ENCODE measurements at places on chromosomes 1 and 21.
A peak's percentile ranks its signal among the peaks of the same experiment; 100 is the strongest.

DNA sequence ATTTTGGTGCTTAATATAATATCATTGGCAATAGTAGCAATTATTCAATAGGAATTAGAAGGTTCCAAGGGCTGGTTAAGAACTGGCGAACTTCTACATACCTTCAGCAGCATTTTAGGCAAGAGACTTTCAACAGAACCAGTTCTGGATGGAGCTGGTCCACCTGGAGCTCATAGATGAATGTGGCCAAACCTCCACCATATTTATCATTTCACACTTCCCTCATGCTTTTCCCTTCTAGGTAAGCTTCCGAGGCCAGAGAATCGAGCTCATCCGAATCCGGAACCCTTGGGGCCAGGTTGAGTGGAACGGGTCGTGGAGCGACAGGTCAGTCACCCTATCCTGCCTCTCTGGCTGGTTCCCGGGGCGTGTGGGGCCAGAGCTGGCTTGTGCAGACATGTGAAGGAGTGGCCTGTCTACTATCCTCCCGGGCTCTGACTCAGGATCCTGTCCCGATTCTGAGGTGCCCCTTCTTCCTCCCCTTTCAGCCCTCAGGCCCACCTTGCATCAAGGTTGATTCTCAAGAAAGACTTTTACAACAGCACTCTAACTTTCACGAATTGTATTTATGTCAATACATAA is 24.7 kb downstream of the CAPN9 start:
- no peak for DNase-seq

DNA sequence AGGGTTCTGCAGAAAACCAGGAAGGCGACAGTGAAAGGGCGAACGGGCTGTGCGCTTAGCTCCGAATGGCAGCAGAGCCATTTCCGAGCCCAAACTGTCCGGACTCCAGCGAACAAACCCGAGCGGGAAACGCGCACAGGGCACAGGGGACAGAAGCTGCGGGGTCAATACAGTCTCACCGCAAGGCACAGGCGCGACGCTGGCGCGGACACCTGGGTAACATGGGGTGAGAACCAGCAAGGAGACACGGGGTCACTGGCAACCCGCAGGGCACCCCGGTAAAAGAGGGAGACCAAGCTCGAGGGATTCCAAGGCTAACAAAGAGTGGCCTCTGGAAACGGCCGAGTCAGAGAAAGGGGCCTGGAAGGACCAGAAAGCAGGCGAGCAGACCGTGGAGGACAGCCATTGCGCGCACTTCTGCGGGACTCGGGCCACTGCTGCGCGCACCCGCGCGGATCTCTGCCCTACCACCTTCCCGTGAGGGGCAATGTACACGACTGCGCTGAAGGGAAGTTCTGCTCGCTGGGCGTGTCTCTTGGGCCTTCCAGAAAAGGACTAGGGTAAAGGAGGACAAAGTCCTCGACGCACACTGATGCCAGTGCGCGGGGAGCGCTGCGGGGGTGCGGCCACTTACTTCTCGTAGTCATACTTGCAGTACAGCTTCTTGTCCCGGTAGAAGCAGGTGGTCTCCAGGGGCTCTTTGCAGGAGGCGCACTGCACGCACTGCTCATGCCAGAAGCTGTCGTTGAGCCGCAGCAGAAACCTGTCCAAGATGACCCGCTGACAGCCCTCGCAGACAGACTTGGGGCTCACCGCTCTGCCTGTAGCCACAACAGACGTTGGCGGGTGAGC is 3.8 kb downstream of the LMX1A start:
- DNase-seq = no peak

GRCh38 chr1:67314696-67315095 is 7.0 kb downstream of the IL12RB2 start:
- DNase-seq = no peak

DNA sequence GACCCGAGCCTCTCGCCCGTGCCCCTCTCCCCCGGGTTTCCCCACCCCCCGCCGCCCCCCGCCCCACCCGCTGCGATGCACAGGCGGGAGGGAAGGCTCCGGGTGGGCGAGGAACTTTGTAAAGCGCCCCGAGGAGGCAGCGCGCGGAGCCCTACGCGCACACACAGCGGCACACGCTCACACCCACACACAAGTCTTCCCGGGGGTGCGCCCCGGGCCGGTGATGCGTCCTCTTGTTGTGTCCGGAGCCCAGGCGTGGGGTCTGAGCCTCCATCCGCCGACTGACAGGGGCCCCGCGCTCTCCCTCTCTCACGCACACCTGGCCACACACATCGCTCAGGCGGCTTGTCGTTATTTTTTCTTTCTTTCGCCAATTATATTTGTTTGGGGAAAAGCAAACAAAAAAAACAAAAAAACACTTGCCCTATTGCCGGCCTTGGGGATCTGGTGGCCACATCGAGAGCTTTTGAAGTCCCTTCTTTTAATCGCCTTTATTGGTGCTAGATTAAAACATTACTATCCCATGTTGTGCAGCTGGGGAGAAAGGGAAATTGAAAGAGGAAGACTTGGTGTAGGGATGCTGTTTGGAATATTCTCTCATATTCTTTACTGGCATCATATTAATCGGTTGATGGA is 770 bp downstream of the NTNG1 start:
- DNase-seq = peak; percentile 39

- no peak for DNase-seq
Observed at GRCh38 chr1:184329962-184330868, 56.6 kb upstream of the C1orf21 start.
